ENCODE measurements at places on chromosomes 6 and 20.

GRCh38 chr20:51306081-51306480, 236.4 kb downstream of the NFATC2 start:
- DNase-seq: no peak

- no peak for DNase-seq
Observed at GRCh38 chr20:35888657-35889056, 65.6 kb downstream of the SCAND1 start.

DNA sequence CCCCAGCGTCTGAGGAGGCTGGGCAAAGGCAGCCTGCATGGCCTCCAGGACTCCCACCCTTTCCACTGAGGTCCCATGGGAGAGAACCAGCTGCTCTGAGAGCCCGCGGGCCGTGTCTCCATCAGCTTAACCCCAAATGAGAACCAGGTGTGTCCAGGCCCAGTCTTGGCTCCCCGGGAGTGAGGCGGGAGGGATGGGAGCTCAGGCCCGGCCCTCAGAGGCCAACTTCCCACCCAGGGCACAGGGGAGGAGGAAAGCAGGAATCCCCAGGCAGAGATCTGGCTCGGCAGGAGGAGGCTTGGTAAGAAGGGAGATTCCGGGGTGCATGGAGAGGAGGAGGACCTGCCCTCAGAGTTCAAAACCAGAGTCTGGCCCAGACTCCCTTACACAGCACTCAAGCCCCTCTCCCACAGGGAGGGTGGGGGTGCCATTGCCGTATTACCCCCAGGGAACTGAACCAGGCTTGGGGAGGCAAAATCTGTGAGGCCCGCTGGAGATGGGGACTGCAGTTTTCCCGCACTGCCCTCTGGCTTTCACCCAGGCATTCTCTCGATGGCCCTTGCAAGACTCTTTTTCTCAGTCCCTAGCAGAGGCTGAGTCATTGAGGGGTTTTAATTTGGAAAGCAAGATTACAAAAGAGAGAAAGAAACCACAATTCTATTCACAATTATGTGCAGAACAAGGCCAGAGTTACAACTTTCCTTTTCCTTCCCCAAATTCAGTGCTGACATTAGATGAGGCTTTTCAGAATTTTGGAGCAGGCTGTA, 17.1 kb downstream of the FOXF2 start:
- DNase-seq: no peak

DNA sequence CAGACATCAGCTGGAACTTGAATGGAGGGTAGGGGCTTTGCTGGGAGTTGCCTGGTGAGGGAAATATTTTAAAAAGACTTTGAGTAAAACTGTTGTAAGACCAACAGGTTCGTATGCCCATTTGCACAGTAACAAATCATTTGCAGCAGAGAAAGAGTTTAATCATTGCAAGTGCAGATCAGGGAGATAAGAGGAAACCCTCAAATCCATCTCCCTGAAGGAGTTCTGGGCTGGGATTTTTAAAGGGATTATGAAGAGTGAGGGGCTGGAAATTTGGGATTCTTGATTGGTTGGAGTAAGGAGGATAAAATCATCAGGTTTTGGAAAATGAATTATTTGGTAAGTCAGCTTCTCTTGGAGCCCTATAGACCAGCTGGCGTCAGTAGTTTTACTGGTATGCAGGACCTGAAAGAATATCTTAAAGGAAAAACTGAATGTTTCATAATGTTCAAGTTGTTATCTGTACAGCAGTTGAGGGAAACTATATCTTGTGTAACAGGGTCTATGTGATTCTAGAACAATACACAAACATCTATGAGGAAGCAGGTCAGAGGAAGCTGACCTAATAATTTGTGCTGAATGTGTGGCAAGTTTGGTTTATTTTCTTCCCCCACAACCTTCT, 295.5 kb downstream of the PLCB1 start:
- no peak for DNase-seq

DNA sequence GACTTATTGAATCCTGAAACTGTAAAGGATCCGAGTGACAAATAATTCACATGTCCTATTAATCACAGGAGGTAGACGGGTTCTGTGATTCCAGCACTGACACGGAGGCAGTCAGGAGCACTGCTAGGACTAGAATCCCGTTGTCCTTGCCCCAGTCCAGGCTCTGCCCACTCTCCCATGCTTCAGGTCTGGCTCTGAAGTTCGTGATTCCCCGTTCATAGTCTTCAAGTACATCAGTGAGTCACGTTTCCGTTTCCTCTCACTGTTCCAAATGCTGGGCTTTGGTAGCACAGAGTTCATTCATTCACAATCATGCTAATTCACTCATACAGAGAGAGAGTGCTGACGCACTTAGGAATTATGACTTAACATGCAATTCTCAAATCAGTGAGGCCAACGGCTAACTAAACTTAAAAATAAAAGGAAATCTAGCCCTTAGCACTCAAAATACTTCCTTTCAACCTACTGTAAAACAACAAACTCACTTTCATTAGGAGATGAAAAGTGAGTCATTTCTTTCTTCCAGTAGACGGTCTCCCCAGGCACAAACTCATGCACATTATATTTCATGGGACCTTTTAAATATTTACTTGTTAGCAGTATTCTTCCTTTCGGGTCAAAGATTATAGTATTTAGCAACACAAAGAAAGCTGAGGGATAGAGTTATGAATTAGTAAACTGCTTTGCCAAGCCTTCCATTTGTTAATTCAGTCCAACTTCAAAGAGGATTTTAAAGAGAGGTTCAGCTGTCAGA, 94.0 kb upstream of the NHSL1 start:
- DNase-seq: peak; percentile 82

GRCh38 chr20:46089167-46089416, 670 bp downstream of the NCOA5 start:
- DNase-seq: no peak

GRCh38 chr6:157757430-157758403, 65.3 kb upstream of the SNX9 start:
- no peak for DNase-seq

GRCh38 chr6:12243169-12243568, 47.0 kb upstream of the EDN1 start:
- no peak for DNase-seq

DNA sequence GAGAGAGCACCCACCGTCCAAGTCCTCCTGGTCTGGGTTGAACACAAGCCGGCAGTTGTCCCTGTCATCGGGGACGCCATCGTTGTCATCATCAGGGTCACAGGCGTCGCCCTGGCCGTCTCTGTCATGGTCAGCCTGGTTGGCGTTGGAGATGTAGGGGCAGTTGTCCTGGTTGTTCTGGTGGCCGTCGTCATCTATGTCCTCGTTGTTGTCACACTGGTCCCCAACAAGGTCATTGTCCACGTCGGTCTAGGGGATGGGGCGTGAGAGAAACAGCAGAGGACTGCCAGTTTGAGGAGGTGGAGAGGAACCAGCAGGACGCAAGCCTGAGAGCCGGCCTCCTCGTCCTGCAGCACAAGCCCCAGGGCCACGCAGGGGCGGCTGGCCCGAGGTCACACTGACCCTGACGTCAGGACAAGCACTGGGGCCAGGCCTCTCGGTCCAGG, 28.5 kb downstream of the THBS2 start:
- DNase-seq: no peak

- peak; percentile 67 for DNase-seq
Observed at GRCh38 chr6:22141241-22141745, 155.5 kb downstream of the PRL start.

- DNase-seq: no peak
Observed at GRCh38 chr6:82979657-82980056, 86.0 kb downstream of the UBE3D start.

DNA sequence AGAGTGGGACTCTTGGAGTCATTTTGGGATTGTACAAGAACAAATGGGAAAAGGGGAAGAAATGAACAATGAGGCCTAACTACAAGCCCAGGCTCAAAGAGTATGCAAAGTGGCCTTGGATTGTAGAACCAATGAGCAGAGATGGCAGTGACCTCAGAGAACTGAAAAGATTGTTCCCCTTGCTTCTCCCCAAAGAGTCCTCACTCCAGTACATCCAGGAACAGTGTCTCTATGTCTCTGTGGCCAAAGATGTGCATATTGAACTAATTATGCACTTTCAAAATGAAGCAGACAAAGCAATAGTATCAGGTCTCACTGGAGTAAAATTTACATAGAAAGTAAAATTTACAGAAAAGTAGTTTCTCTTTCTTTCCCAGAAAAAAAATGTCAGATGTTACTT, 81.0 kb downstream of the SMLR1 start:
- DNase-seq: no peak

DNA sequence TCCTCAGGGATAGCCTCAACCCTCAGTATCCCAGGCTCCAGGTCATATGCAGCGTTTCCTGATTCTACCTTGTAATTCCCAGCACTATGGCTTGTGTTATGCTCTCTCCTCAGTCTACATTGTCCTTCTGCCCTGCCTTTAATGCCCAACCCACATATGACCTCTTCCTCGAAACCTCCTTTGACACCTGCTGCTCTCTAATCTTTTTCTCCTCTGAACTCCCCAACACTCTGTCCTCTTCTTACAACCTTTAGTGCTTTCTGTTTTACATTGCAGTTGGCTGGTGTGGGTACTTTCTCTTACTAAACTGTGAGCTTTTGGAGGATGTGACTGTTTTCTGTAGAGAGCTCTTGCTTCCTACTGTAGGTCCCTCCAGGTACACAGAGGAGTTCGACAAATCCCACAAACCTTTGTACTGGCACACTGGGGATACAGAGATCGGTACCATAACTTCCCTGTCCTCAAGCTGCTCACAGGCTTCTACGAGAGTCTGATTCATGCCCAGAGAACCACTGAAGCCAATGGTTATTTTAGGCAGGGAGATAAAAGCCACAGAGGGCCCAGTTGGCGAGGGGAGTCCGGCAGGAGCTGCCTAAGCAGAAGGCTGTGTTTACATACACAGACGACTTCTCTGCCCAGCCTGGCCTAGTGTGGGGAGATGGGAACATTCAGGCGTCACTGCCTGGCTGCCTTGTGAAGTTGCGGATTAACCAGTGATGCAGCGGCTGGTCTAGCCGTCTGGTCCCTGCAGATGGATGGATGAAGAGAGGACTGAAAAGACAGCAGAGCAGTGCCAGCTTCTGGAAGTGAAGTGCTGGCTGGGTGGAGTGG, 8.4 kb upstream of the EPB41L1 start:
- DNase-seq: no peak

All from Panc1 (cell line).